ENCODE measurements at places on chromosomes 7 and 10.

GRCh38 chr10:17888189-17888588 is 63.5 kb upstream of the SLC39A12 start:
- no peak for DNase-seq

- DNase-seq: no peak
These were observed 74.6 kb downstream of the CUL1 start for GRCh38 chr7:148773334-148773733.

GRCh38 chr7:115024276-115024675 is 102.4 kb downstream of the MDFIC start:
- no peak for DNase-seq

- DNase-seq: no peak
These were observed 334.0 kb downstream of the ZNF33B start for GRCh38 chr10:42304341-42304740.

- no peak for DNase-seq
These were observed 37.9 kb upstream of the ABCB5 start for GRCh38 chr7:20577441-20578071.

- DNase-seq: no peak
These were observed 219.0 kb downstream of the CCDC3 start for GRCh38 chr10:12782537-12782936.

DNA sequence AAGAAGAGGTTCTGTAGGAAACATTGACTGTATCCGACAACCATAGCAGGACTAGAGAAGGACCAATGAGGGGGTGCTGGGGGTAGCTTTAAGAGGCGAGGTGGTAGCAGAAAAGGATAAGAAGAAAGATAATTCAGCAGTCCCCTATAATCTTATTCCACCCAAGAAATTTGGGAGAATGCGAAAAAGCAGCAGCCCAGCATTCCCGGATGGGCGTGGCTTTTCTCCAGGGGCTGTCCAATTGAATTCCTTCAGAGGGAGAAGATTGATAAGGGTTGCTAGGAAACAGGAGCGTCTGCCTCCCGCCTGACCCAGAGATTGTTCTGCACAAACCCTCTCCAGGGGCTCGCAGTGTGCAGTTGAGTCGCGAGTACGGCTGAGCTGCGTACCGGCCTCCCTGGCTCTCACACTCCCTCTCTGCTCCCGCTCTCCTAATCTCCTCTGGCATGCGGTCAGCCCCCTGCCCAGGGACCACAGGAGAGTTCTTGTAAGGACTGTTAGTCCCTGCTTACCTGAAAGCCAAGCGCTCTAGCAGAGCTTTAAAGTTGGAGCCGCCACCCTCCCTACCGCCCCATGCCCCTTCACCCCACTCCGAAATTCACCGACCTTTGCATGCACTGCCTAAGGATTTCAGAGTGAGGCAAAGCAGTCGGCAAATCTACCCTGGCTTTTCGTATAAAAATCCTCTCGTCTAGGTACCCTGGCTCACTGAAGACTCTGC is at the start of gene GRM3:
GRM3 (plus strand) TSS at position 349 of the 721 bp plus-strand sequence. CDS start 121,237 bp downstream, outside the sequence.
- no peak for DNase-seq

GRCh38 chr10:21314906-21315644 is 210.4 kb downstream of the SKIDA1 start:
- DNase-seq: no peak

DNA sequence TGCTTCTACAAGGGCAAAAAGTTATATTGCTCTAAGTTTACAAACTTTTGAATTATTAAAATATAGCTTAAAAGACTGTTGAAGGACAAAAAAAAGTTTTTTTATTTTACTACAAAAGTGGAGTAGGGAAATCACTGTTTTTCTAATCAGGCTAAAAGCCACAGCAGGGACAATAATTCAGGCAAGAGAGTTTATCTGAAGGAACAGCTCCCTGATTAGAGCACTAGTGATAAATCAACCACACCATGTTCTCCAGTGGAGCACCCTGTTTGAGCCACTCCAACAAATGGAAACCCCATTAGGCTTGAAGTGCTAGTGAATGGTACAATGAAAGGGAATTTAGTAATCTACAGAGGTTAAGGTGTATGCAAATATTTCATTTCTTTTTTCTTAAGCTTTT is 357.1 kb downstream of the SEMA3D start:
- no peak for DNase-seq

DNA sequence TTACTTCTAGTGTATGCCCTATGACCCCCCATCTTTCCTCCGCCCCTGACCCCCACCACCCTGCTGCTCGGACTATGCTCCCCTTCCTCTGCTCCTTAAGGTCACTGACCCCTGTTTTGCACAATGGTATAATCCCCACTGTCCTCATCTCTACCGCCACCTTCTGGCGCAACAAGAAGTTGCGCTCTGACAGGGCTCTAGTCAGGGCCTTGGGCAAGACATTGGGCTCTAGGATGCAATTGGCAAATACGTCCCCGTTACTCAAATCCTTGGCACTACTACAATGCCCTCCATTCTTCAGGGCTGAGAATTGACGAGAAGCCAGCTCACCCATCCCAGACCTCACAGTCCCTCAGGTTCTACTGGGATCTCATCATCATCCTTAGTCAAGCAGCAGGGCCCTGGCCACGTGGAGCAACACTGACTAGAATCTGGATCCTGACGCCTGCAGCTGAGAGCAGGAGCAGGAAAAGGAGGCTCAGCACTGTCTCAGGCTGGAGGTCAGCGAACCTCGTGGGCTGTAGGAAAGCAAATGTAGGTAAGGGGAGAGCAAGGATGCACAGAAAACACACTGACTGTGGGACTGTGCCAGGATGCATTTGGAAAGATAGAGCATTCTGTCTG is 10.6 kb downstream of the LRIT2 start:
- DNase-seq: no peak

- DNase-seq: no peak
These were observed 26.8 kb downstream of the TLX1 start for GRCh38 chr10:101157756-101158458.

- DNase-seq: no peak
These were observed 198.0 kb downstream of the CSTF2T start for GRCh38 chr10:51501396-51501795.

GRCh38 chr7:94654783-94655125 is 1.2 kb downstream of the SGCE start:
- no peak for DNase-seq

DNA sequence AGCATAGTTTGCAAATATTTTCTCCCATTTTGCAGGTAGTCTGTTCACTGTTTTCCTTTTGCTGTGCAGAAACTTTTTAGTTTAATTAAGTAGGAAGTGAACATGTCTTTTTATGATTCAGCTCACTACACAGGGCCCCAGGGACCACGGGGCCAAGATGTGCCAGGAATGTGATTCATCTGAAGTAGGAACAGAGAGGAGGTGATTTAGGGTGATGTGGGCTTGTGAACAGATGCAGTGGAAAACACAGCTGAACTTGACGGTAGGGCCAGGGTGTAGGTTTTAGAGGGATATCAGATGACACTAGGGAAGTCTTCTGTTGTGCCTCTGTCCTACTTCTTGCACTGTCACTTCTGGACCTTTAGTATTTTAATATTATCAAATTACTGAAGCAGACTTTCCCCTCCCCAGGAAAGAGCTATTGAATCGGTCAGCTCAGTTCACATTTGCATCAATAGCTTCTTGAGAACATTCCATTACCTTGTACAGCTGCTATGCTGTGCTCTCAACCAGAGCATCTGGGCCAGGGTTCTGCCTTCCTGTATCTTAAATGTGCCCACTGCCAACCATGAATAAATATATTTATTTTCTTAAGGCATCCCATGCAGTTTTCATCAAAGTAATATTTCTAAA is 96.9 kb downstream of the OSBPL3 start:
- DNase-seq: no peak

DNA sequence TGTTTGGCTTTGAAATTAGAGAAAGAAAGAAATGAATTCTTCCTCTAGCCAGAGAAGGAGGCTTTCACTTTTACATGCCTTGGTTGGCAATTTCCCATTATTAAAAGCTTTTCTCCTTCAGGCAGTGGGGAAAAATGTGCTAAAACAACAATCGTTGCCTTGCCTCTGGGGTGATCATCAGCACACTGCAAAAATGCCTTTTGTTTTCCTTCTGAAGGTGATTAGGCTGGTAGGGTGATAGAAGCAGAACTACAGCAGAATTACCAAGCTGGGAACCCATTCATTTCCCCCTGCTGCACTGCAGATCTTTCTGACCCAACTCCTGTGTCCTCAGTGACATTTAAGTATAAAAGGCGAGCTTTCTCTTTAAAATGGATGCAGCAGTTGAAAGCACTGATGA is 22.2 kb downstream of the ANK3 start:
- DNase-seq: no peak

DNA sequence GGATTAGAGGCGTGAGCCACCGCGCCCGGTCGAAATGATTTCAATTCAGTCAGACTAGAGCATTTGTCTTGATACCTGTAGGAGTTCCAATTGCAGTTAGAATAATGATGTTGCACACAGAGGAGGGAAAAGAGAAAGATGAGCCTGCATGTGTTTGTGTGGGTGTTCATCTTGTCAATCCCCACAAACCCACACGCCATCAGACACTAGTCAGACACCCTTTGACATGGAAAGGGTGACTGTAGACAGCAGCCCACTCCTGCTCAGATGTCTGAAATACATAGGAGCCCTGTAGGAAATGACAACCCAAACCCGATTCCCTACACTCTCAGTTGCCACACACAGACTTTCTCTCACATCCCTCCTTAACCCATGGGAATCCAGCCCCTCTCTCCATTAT is 92.0 kb downstream of the ABLIM1 start:
- no peak for DNase-seq

DNA sequence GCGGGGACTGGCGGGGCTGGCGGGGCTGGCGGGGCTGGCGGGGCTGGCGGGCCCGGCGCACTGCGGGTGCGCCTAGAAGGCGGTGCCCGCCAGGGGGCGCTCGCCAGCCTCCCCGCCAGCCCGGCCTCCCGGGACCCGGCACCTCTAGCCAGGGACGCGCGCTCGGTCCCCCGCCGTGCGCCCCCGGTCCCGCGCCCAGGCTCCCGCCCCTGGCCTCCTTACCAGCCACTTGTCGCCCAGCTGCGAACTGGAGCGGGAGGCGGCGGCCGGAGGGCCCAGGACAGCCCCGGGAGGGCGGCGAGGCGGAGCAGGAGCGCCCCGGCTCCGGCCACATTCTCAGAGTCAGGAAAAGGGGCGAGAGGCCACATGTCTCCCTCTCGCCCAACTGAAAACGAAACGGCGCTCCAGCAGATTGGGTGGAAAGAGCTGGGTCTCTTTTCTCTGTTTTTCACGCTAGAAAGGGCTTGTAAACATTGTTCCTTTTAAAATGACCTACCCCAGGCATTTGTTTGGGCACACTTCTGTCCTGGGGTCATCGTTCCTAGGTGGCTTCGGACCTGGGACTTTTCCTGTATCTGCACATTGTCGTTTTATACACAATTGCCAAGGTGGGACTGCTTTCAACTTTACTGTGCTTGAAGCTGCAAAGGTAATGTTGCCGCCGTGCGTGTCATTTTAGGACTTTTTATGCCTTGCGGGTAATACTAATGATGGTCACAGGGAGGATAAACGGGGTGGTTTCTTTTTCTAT is 378 bp upstream of the PRKCQ start:
- no peak for DNase-seq

DNA sequence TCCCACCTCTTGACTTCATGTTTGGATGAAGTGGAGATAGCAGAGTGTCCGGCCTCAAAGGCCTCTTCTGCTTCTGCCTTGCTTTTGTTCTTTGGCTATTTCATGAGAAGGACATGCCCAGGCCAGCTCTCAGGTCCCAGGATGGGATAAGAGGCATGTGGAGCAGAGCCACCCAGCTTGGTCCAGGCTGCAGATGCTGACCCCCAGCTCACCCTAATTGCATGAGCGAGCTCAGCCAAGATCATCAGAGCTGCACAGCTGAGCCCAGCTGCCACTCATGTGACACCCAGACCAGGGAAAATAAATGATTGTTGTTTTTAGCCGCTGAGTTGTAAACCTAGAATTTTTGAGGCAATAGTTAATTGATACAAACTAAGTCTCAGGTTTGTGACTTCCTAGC is 230.0 kb downstream of the PHF14 start:
- no peak for DNase-seq

DNA sequence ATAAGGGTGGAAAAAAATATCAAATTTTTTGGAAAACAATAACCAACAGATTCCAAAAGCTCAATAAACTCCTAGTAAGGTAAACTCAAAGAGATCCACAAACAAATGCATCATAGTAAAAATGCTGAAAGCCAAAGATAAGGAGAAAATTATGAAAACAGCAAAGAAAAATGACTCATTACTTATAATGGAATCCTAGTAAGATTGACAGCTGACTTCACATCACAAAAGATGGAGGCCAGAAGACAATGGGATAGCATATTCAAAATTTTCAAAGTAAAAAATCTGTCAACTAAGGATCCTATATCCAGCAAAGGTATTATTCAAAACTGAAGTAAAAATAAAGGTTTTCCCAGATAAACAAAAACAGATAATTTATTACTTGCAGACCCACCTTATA is 183.4 kb upstream of the VIPR2 start:
- no peak for DNase-seq

GRCh38 chr10:86815035-86815617 is 58.7 kb downstream of the BMPR1A start:
- DNase-seq: no peak

GRCh38 chr7:104160375-104160774 is 47.4 kb downstream of the ORC5 start:
- no peak for DNase-seq

DNA sequence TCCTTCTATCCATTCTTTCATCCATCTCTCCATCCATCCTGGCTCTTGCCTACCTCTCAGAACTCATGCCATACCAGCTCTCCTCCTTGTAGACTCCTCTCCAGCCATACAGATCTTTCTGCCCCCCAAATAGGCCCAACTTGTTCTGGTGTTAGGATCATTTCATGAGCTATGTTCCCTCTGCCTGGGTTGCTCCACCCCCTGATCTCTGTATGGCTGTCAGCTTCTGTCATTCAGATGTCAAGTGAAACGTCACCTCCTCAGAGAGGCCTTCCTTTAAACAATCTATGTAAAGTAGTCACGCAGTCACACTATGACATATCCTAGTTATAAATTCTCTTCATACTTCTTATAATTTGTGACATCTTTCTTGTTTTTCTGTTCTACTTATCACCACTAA is 42.3 kb upstream of the PNLIPRP3 start:
- no peak for DNase-seq

- DNase-seq: no peak
These were observed 10.1 kb downstream of the ABCB1 start for GRCh38 chr7:87590578-87590977.

- DNase-seq: no peak
These were observed 397.9 kb downstream of the TNS3 start for GRCh38 chr7:47183862-47184590.

GRCh38 chr7:95859429-95859828 is 87.1 kb downstream of the DYNC1I1 start:
- no peak for DNase-seq
